Natural killer cell treated with Interleukin-12 subunit alpha and Interleukin-12 subunit beta and Interleukin-15 and Interleukin-18, amount 100 ng/mL, for 72 hours (primary cell): ENCODE measurements at places on chromosomes 3 and 15. TPM values are rescaled to one million over a fixed set of nuclear protein-coding genes. Genes with fewer than 3 reads are reported as not detected.

The SAMMSON gene
- total RNA-seq = not detected

The CFAP161 gene
- total RNA-seq = not detected

The MYO5A gene
- 42.4 TPM for total RNA-seq

The ATP1B3 gene
- 135 TPM for total RNA-seq

The FYCO1 gene
- total RNA-seq = 14.6 TPM

The C3orf85 gene
- not detected for total RNA-seq

The SLC27A2 gene
- total RNA-seq = 72.6 TPM

The PARP16 gene
- total RNA-seq = 12.0 TPM

The NXPE3 gene
- 20.6 TPM for total RNA-seq
